T-helper 9 cell (primary cell): ENCODE measurements at places on chromosomes 2 and 18.

GRCh38 chr2:95356821-95357700 lies 45.4 kb upstream of the FAHD2A start:
- DNase-seq, result no peak

DNA sequence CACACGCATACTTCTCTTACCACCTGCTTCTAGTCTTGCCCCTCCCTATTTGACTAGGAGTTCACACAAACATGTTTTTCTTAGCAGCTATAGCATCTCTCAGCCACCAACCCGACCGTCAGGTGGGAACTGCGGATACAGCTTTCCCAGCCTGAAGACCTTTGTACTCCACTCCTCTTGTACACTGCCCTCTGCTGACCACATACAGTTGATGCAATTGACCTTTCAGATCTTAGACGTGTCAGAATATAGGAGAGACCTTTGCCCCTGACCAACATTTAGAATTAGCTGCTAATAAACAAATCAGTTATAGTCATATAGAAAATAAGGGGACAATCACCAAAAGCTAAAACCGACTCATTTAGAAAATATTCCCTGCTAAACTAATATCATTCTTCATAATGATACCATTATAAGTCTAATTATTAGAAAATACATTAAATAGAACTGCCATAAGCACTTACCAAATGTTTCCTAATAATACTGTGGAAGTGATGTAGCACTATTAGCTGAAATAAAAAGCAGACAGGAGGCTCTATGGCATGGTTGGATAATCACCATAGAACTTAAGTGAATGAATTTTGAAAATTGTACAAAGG lies 208.4 kb downstream of the RAD51AP2 start:
- no peak for DNase-seq

DNA sequence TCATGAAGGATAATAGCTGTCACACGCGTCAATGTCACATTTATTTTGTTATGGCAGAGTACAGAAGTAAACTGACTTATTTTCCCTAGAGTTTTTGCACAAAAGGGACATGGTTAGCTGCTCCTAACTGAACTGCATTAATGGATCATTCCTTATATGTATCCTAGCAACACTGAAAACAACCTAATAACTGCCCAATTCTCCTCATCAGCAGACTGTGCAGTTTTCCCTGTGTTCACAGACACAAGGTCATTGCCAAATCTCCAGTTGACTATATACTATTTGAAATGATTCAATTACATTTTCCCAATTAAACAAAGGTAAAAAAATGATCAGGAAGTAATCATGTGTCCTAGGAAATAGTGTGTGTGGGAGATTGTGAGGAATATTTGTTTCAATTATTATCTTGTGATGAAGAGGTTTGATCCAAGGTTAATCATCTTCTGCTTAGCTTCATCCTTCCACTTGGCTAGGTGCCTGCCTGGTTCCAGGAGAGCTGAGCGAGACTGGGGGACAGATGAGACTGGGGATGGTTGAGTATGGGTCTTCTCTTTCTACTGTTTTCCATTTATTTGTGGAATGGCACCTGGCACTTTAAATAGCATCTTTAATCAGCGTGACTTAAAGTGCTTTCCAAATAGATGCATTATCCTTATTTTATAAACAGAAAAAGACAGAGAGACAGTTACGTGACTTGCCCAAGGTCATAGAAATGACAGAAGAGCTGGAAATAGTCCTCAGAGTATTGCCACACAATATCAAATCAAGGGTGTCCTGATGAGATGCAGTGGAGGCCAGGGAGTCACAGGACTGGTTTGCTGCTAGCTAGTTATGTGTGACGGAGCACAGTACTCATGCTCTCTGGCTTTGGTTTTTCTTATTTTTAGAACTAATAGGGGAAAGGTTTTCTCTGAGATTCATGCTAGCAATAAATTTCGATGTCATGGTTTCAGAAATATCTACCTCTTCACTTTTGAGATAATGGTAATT lies 335.6 kb downstream of the PIK3C3 start:
- no peak for DNase-seq

- peak; percentile 5 for DNase-seq
Measured at GRCh38 chr2:200373973-200374416, 67.5 kb downstream of the SPATS2L start.
